B cell (primary cell): ENCODE measurements at places on chromosomes 6 and 20.
A peak's percentile ranks its signal among the peaks of the same experiment; 100 is the strongest.

- H3K27ac ChIP-seq: no peak overlapping the region
- no peak overlapping the region for H3K4me3 ChIP-seq
- H3K36me3 ChIP-seq: no peaks in the 10 kb centered on the region
- H3K27me3 ChIP-seq: no peaks in the 10 kb centered on the region
- DNase-seq: peak; percentile 39
Observed at GRCh38 chr20:58938541-58938940, 42.5 kb upstream of the NELFCD start.

DNA sequence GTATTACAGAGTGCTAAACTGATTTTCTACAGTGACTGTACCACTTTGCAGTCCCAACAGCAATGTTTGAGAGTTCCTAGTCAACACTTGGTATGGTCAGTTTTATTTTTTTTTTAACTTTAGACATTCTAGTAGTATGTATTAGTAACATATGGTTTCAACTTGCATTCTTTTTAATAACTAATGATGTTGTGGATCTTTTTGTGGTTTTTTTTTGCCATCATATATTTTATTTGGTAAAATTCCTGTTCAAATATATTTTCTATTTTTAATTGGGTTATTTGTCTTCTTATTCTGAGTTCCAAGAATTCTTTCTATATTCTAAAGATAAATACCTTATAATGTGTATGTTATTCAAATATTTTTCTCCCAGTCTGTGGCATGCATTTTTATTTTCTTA, 189.4 kb upstream of the ECI2 start:
- no peaks in the 10 kb centered on the region for H3K27me3 ChIP-seq
- no peak for DNase-seq
- no peaks in the 10 kb centered on the region for H3K36me3 ChIP-seq
- no peaks in the 10 kb centered on the region for H3K4me1 ChIP-seq

GRCh38 chr6:157592541-157592940, 211.6 kb downstream of the ZDHHC14 start:
- no peaks in the 10 kb centered on the region for H3K36me3 ChIP-seq
- H3K4me1 ChIP-seq: peaks cover 14% of the 10 kb centered on the region
- H3K27me3 ChIP-seq: no peaks in the 10 kb centered on the region

GRCh38 chr6:166346965-166347364, 4.6 kb upstream of the SFT2D1 start:
- peaks cover 11% of the 10 kb centered on the region for H3K4me1 ChIP-seq
- no peaks in the 10 kb centered on the region for H3K27me3 ChIP-seq
- no peak overlapping the region for H3K27ac ChIP-seq
- H3K36me3 ChIP-seq: no peaks in the 10 kb centered on the region
- no peak overlapping the region for H3K4me3 ChIP-seq
